ENCODE measurements at places on chromosomes 6 and 20.

DNA sequence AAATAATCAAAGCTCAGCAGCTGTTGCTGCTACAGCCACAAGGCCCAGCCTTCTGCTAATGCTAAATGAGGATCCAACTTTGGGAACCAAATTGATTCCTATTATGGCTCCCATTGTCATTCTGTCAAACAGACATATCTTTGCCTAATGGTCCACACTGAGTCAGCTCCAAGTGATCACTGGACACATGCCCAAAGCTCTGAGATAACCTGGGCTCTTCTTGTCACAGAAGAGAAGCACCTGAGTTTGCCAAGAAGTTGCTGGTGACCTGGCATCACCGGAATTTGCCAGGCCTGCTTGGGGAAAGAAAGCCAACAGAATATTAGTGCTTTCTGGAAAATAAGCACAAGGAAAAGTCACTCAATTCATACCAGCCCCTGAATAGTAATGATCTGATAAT is 5.8 kb downstream of the TNFRSF21 start:
- DNase-seq = no peak

- DNase-seq = no peak
These were observed 487.4 kb downstream of the HAO1 start for GRCh38 chr20:7452890-7453289.

GRCh38 chr6:125987026-125987617 is 782 bp downstream of the TRMT11 start:
- no peak for DNase-seq

- DNase-seq = no peak
These were observed 114.2 kb downstream of the OR2B2 start for GRCh38 chr6:27797960-27798359.

GRCh38 chr6:27838945-27839625 is 73.1 kb downstream of the OR2B2 start:
- DNase-seq = peak; percentile 9

Data from activated T-cell treated with anti-CD3 and anti-CD28 coated beads, Interleukin-2, amount 50 U/mL, for 72 hours (primary cell).